ENCODE measurements at places on chromosomes 7 and 10. TPM values are rescaled to one million over a fixed set of nuclear protein-coding genes. Genes with fewer than 3 reads are reported as not detected.

Gene CCL26
- total RNA-seq: not detected

Gene TMEM254
- total RNA-seq: 10.1 TPM

GRCh38 chr7:24233386-24233785 is 50.6 kb upstream of the NPY start:
- no peaks in the 10 kb centered on the region for H3K36me3 ChIP-seq
- no peak for DNase-seq
- H3K27ac ChIP-seq: no peak overlapping the region
- no peaks in the 10 kb centered on the region for H3K27me3 ChIP-seq

- H3K27me3 ChIP-seq: no peaks in the 10 kb centered on the region
- no peaks in the 10 kb centered on the region for H3K36me3 ChIP-seq
- H3K4me1 ChIP-seq: peaks cover 20% of the 10 kb centered on the region
- peak overlapping the region; percentile 78 for H3K4me3 ChIP-seq
- peak overlapping the region; percentile 90 for H3K27ac ChIP-seq
Observed at GRCh38 chr10:22436526-22436892, 91.2 kb downstream of the SPAG6 start.

DNA sequence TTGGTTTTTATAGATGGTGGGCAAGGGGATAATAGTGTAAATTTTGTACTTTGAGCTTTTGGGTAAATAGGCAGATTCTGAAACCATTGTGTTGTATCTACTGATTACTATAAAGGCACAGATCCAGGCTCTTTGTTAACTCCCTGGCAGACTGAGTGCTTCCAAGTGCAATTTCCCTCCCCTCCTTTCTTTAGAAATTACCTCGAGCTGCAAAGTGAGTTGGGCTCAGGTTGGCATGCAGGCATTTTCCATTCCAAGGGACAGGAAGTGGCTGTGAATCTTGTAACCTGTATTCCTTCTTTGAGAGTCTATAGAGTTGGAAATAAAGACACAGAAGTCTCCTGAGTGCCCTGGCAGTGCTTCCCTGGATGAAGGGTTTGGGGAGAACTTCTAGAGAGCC is 494.2 kb upstream of the GALNT17 start:
- no peaks in the 10 kb centered on the region for H3K27me3 ChIP-seq
- no peaks in the 10 kb centered on the region for H3K4me1 ChIP-seq

DNA sequence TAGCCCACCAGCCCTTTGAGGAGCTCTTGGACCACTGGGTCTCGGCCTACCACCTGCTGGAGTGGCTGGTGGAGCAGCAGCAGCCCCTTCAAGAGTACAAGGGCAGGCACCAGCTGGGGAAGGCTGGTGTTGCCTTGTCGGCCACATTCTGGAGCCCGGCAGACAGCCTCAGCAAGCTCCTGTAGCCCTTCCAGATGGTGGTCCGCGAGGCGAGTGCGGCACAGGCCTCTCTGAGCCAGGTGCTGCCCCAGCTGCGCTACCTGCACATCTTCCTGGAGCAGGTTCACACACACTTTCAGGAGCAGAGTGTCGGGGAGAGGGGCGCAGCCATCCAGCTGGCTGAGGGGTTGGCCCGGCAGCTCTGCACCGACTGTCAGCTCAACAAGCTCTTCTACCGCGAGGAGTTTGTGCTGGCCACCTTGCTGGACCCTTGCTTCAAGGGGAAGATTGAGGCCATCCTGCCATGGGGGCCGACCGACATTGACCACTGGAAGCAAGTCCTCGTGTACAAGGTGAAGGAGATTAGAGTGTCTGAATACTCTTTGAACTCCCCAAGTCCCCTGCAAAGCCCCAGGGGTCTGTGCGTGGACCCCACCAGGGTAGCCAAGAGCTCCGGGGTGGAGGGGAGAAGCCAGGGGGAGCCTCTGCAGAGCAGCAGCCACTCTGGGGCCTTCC is 7.0 kb upstream of the ACTR3C start:
- DNase-seq: no peak
- no peak overlapping the region for H3K4me3 ChIP-seq
- H3K27ac ChIP-seq: no peak overlapping the region
- peaks cover 22% of the 10 kb centered on the region for H3K36me3 ChIP-seq

- H3K4me1 ChIP-seq: no peaks in the 10 kb centered on the region
- no peaks in the 10 kb centered on the region for H3K36me3 ChIP-seq
- no peak for DNase-seq
- H3K27ac ChIP-seq: no peak overlapping the region
- H3K4me3 ChIP-seq: no peak overlapping the region
Observed at GRCh38 chr7:127782654-127783559, 130.9 kb downstream of the SND1 start.

DNA sequence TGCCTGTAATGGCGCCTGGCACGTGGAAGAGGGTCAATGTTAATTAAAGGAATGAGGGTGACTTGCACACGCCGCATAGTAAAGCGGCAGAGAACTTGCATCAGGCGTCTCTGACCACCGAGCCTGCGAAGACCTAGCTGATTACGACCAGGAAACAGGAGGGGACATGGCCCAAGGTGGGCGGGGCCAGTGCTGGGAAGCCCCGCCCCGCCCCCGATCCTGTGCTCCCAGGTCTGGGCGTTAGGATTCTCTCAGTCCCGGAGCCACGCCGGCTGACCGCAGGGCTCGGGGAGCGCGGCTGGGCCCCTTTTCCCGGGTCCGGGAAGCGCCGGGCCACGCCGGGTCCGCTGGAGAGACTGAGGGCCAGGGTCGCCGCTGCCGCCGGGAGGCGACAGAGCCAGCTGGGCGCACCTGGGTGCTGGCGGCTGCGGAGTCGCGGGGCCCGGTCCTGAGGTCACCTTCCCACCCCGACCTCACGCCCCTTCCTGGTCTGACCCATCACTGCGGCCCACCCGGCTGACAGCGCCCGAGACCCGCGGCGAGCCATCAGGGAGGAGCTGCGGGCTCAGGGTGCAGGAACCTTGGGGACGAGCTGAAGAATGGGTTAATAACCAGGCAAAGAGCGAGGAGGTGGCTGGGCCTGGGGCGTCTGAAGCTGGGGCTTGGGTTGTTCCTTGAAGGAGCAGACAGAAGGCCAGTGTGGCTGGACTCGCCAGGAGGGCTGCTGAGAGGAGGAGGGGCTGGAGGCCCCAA is 23.0 kb upstream of the GRID1 start:
- no peak for DNase-seq
- H3K4me1 ChIP-seq: peaks cover 5% of the 10 kb centered on the region
- peak overlapping the region; percentile 54 for H3K4me3 ChIP-seq
- H3K27ac ChIP-seq: no peak overlapping the region
- no peaks in the 10 kb centered on the region for H3K36me3 ChIP-seq
- no peaks in the 10 kb centered on the region for H3K27me3 ChIP-seq

- peaks cover 21% of the 10 kb centered on the region for H3K4me1 ChIP-seq
- no peak overlapping the region for H3K4me3 ChIP-seq
- no peaks in the 10 kb centered on the region for H3K27me3 ChIP-seq
- peak; percentile 4 for DNase-seq
- H3K27ac ChIP-seq: peak overlapping the region; percentile 13
Observed at GRCh38 chr7:106346678-106347217, 62.0 kb upstream of the NAMPT start.

DNA sequence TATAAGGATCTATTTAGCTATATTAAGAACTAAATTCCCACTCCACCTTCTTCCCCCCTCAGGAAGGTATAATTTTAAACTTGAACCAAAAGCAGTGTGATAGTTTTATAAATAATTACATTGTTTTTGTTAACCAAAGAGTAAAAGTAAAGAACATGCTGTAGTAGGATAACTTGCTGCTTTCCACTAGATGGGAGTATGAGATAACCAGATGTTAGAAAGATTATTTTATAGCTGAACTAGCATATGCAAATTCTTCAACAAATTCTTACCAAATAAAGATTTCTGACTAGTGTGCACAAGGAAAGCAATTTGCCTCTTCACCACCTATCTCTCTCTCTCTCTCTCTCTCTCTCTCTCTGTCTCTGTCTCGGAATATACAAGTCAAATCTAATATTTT is 31.8 kb downstream of the TES start:
- DNase-seq: no peak
- H3K4me3 ChIP-seq: no peak overlapping the region
- no peaks in the 10 kb centered on the region for H3K27me3 ChIP-seq
- H3K36me3 ChIP-seq: peaks cover 13% of the 10 kb centered on the region
- peaks cover 4% of the 10 kb centered on the region for H3K4me1 ChIP-seq
- no peak overlapping the region for H3K27ac ChIP-seq

DNA sequence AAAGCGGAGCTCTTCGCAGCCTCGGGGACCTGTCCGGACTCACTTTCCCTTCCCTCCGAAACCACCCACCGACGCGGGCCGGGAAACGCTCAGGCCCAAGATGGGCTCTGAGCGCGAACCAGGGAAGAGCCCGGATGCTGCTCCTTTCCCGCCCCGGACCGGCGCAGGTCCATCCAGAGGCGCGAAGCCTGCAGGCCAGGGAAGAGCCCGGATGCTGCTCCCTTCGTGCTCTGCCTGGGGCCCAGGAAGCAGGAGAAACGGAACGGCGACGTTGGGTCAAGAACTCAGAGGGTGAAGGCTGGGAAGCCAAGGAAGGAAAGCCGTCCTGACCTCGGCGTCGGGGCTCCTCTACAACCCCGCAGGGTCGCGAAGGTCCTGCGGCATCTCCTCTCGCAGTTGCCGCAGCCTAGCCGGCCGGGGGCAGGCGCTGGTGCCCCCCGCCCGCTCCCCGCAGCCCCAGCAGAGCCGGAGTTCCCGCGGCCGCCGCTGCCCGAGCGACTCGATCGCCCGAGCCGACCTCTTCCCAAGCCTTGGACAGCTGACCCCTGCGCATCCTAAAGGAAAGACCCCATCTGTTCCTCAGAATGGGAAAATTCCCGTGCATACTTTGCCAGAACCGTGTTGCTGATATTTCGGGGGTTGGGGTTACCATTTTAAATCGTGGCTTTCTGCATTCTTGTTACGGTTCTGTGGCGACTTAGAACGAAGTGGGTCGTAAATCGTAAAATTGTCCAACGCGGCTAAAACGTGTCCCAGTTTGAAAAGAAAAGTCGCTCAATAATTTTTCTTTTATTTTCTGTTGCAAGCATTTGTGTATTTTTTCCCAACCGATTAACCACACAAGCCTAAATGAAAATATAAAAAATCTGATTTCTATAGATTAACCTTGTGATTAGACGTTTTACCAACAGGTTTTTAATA is 7.5 kb downstream of the HOXA1 start:
- H3K36me3 ChIP-seq: no peaks in the 10 kb centered on the region
- no peak overlapping the region for H3K27ac ChIP-seq
- H3K4me1 ChIP-seq: no peaks in the 10 kb centered on the region

DNA sequence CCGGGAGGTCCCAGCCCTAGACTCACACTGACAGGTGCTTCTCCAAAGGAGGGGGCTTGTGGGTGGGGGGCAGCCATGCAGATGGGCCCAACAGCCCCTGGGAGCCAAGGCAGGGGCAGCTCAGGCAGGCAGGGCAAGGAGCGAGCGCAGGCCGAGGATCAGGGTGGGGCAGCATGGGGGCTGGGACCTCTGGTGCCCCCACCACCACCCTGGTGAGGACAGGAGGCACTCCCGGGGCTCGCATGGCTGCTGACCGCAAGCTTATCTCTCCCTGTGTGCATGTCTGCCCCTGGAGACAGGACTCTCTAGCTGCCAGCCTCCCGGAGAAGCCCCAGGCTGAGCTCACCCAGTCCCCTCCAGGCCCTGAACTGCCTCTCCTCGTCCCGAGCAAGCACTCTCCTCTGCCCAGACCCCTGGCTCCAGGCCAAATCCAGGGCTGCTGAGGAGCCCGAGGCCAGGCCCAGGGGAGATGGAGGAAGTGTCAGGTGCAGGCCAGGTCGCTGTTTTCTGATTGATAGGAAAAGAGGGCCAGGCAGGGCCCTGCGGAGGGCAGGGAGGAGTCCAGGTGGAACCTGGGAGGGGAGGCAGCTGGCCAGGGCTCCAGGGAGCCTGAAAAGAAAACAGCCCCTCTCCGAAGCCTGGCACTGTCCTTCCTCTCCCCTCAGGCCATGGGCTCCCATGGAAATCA is 39.0 kb downstream of the PDGFA start:
- H3K27ac ChIP-seq: peak overlapping the region; percentile 4
- H3K27me3 ChIP-seq: no peaks in the 10 kb centered on the region
- DNase-seq: peak; percentile 32

DNA sequence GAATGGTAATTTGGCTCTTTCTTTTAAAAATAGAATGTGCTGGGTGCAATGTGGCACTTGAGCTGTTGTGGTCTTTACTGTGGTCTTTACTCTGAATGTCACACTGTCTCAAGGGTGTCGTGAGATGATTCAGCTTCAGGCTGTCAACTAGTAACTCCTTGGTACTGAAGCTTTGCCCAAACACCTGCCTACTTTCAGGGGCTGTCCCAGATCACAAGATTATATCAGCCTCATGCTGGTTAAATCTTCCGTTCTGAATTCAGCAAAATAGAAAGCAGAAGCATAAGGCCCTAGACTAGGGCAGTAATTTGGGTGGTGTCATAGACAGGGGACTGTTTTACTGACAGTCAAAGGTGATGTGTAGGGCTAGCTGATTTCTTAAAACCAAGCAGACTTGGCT is 110.9 kb downstream of the BAMBI start:
- H3K27ac ChIP-seq: no peak overlapping the region
- no peaks in the 10 kb centered on the region for H3K27me3 ChIP-seq
- no peak overlapping the region for H3K4me3 ChIP-seq
- no peaks in the 10 kb centered on the region for H3K36me3 ChIP-seq
- no peak for DNase-seq
- H3K4me1 ChIP-seq: no peaks in the 10 kb centered on the region

Data from CD8-positive, alpha-beta memory T cell (primary cell).